Occipital lobe (tissue), 3 donors: ENCODE measurements at places on chromosomes 16 and 17.

DNA sequence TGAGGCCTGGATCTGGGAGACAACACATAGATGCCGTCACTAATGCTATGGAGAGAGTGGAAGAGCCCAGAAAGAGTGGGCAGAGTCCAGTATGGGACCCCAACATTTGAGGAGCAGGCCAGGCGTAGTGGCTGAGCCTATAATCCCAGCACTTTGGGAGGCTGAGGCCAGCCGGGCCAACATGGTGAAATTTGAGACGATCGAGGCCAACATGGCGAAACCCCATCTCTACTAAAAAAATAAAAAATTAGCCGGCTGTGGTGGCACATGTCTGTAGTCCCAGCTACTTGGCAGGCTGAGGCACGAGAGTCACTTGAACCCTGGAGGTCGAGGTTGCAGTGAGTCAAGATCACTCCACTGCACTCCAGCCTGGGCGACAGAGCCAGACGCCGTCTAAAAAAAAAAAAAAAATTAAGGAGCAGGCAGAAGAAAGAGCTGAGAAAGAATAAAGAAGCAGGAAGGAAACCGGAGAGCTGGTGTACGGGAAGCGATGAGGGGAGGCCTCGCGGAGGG, 6.0 kb upstream of the DNAI2 start:
- no peak for DNase-seq

DNA sequence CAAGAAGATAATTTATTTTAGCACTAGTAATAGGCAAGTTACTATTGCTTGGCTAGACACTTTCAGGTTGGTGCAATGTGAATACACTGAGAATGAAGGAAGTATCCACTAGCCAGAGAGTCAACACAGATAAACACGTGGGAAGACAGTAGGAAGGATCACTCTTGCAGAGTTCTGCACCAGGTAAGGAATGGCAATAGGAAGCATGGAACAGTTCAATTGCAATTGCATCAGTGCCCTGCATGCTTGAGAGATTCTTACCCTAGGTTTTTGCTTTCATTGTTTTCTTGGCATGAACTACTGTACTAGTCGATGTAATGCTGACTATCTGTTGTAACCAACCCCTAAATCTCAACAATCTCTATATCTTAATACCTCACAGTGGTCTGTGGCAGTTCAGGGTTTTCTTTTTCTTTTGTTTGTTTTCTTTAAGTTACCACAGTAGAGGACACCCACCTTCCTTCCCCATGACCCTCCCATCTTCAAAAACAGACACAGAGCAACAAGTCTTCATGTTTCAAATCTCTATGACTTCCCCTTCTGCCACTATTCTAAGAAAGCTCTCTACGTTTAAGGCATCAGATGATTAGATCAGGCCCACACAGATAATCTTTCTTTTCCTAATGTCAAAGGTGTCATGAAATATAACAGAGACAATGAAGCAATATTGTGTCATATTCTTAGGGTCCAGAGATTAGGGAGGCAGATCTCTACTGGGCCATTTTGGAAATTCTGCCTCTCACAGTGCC, 18.1 kb upstream of the ABCA8 start:
- no peak for DNase-seq

DNA sequence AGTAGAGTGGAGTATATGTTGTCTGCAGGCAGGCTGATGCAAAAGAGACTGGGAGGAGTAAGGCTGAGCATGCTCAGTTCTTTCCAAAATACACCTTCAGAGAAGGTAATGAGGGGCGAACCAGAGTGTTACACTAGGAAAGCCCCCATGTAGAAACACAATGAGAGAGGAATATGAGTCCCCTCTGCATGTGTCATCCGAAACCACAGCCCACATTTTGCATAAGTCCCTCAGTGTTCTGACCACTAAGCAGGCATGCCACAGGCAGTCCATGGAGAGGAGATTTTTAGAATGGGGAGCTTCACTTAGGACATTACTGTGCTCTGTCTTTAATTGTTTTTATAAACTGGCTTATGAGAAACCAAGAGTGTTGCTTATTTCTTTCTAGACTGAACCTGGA, 32.0 kb downstream of the SLC6A2 start:
- no peak for DNase-seq

GRCh38 chr16:26961459-26961858, 105.3 kb upstream of the C16orf82 start:
- no peak for DNase-seq
